ENCODE measurements at places on chromosomes 16 and 17. TPM values are rescaled to one million over a fixed set of nuclear protein-coding genes. Genes with fewer than 3 reads are reported as not detected.

- no peak for DNase-seq
Measured at GRCh38 chr16:19785512-19786130, 67.5 kb downstream of the IQCK start.

DNA sequence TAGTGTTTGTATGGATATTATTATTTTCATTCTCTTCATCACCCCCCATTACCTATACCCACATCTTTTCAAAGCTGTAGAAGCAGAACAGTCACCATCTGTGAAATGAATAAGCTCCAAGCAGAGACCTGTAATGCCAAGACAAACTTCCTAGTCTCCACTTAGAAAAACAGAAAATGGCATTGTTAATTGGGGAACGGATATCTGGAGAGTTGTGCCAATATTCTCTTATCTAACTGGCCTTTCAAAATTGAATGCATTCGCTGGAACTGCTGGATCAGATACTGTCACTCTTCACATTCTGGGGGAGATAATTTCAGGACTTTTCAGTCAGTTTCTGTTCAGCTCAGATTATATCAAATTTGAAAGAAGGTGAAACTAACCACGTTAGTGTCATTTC is 464.4 kb upstream of the GOT2 start:
- DNase-seq = no peak

DNA sequence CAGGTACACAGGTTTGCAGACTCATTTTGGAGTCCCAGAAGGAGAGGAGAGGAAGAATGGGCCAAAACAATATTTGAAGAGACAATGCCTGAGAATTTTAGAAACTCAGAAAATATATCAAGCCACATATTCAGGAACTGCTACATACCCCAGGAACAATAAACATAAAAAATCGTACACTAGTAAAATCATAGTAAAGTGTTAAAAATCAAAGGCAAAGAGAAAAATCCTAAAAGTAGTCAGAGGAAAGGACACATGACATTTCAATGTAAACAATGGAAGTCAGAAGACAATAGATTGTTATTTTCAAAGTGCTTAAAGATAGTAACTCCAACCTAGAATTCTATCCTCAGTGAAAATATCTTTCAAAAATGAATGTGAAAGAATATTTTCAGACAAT is 28.5 kb upstream of the NACA2 start:
- DNase-seq = no peak

GRCh38 chr17:68603656-68604055 is 2.5 kb upstream of the FAM20A start:
- no peak for DNase-seq

DNA sequence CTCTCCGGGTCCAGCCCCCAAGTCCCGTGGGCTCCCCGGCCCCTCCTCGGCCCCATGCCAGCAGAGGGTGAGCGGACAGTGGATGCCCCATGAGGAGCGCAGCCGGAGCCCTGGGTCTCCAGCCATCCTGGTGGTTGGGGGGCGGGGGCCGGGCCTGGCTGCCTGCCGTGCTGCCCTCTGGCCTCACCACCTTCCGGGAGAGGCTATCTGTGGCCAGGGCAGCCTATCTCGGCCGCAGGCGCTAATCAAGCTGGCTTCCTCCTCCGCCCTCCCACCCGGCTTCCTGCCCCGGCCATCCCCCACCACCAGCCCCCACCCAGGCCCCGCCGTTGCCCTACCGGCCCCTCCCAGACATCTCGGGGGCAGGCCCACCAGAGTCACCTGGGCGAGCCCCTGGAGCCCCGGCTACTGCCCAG is 46.8 kb downstream of the ZFPM1 start:
- no peak for DNase-seq

DNA sequence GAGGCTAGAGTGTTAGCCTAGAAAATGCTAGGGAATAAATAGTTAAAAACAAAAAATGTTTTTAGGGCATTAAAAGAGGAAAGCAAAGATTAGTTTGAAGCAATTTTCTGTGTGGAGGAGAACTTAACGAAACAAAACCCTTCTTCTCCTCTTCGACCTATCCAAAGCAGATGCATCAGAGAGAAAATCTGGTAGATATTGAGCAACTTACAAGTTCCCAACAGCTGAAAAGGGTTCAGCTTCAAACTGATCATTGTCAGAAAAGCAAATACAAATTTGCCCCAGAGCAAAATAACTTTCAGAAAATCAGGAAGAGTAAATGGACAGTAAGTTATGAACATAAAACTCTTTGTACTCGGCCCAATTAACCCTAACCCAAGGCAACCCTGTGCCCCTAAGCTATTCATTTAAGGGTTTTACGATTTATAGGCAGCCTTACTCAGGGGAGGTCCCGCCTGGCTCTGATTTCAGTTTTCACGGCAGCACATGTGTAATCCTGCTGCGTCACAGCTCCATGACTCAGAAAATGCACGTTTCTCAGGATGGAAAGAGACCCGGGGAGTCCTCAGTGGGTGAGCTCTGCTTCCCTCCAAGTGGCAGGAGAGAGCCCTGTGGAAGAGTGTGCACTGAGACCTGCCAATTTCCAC is 405.7 kb upstream of the SALL1 start:
- no peak for DNase-seq

DNA sequence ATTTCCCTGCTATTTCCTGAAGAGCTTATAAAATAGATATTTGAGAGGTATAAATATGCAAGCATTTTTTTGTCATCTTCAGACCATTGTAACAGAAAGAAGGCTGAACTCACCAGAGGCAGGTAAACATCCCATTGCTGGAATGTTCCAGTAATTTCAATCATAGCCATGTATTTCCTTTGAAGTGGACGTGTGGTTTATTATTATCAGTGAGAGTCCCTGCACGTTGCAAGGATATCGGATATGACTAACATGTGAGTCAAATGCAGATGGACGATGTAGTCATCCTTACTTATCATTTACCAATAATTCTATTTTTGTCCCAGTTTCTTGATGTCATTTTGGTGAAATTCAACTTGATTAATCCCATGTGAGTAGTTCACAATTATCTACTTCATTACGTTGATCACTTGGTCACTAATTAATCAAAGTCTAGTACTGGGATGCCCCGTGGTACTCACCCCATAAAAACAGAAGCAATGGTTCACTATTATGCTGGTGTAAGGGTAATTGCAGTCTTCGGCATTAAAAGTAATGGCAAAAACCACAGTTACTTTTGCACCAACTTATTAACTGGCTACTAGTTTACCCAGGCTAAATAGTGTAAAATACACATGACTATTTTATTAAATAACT is 89.5 kb downstream of the VAT1L start:
- DNase-seq = no peak

DNA sequence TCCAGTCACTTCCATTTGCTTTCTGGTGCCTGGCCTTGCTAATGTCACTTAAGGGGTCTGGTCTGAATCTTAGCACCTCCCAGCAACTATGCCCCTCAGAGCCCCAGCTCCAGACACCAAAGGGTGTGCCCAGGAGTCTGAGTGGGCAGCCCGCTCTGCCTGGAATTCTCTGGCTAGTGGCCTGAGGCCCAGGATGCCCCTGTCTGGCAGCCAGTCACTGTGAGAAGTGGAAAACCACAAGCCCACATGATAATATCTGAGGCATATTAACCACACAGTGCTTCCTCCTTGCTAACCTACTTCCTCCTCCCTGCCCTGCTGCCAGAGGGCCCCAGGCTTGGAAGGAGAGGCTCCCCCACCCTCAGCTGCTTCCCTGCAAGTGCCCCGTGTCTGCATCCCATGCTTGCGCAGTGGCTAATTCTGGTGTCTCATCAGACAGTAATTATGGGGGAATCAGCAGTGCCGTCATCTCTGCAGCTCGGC is 14.0 kb downstream of the SRCIN1 start:
- DNase-seq = no peak

- DNase-seq = no peak
Measured at GRCh38 chr17:81400996-81401722, 5.9 kb downstream of the BAHCC1 start.

DNA sequence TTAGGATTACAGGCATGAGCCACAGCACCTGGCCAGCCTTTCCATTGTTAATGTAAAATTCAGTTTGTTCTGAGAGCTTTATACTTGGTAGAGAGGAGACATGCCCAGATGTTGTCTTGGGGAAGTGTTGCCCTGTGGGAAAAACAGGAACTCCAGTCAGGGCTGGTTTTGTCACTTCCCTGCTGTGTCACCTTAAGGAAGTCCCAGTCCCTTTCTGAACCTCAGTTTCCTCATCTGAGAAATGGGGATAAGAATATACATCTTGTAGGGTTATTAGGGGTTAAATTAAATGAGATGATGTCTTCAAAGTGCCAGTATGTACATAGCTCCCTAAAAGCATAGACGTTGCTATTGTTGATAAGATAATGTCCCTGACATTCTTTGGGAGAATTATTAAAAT is 25.3 kb downstream of the CLEC16A start:
- no peak for DNase-seq

GRCh38 chr17:57046749-57047148 is 38.3 kb upstream of the AKAP1 start:
- no peak for DNase-seq

DNA sequence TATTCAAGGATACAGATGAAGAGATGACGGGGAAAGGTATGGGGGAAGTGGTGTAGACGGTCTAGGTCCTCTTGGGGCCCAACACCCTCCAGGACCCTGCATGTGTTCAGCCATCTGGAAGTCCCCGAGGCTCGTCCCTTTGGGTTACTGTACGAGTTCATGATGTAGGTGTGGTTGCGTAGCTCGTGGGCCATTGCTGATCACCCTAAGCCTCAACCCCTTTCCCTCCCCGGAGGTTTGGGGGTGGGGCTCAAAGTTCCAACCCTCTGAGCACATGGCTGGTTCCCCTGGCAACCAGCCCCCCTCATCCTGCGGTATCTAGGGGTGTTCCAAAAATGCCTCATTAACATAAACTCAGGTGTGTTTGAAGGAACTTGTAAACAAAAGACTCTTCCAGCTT is 98.8 kb upstream of the METRNL start:
- DNase-seq = no peak

DNA sequence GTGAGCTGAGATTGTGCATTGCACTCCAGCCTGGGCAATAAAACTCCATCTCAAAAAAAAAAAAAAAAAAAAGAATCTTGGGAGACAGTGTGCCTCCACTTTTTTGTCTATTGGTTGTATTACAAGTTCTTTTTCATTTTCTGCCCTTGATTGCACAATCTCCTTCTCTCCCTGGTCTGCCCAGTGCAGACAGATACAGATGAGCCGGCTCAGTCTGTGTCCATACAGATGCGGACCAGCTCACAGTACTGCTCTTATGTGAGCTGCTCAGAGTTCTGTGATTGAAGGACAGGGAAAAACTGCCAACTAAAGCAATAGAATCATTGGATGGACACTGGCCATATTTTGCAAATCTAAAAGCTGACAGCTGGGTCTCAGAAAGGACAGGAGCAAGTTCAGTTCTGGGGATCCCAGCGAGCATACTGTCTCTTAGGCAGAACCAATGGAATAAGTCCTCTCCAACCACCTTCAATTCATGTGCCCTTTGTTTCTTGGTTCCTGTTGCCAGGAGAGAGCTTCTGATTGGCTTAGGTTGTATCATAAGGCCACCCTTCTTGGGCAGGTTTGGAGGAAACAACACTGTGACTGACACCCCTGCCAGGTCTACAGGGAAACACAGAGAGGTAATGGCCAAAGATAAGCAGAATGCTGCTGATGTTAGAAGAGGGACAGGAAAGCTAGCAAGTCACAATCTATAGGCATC is 495.6 kb upstream of the HSBP1 start:
- DNase-seq = no peak

- no peak for DNase-seq
Measured at GRCh38 chr17:15941781-15942180, 3.1 kb upstream of the ADORA2B start.

DNA sequence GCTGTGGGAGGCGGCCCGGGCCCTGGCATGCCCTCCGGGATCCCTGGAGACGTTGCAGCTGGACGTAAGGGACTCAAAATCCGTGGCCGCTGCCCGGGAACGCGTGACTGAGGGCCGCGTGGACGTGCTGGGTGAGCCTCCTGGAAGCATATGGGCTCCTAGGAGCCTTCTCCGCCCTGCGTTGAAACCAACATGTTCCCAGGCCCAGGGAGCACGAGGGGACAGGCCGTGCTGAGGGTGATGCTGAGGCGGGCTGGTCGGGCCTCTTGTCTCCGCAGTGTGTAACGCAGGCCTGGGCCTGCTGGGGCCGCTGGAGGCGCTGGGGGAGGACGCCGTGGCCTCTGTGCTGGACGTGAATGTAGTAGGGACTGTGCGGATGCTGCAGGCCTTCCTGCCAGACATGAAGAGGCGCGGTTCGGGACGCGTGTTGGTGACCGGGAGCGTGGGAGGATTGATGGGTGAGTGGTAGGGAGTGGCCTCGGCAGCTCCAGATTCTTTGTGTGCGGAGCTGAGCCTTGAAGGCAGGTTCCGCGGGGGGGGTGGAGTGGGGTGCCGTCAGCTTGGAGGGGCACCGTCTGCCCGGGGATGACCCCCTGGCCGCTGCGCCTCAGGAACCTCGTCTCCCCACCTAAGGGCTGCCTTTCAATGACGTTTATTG is 567 bp downstream of the HSD17B1 start:
- no peak for DNase-seq

GRCh38 chr17:4969551-4970173 is 2.0 kb upstream of the SPAG7 start:
- no peak for DNase-seq

- no peak for DNase-seq
Measured at GRCh38 chr17:40540448-40540847, 24.8 kb downstream of the CCR7 start.

DNA sequence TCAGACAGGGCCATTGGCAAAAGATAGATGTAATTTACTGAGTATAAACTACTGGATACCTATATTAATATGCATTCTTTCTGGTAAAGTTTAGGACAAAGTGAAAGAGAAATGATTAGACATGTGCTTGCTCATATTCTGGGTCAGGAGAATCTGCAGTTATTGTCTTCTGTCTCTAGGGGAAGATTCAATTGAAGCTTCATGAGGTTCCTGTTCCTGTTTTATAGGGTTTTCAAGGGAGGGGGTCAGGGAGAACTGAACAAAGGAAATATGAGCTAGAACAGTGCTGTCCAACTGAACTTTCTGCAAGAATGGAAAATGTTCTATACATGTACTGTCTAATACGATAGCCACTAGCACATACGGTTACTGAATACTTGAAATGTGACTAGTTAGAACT is 59.3 kb upstream of the CORO6 start:
- DNase-seq = no peak

- no peak for DNase-seq
Measured at GRCh38 chr17:8991514-8992285, 26.2 kb upstream of the PIK3R5 start.

- DNase-seq = no peak
Measured at GRCh38 chr17:3656353-3656752, 12.0 kb downstream of the TAX1BP3 start.

DNA sequence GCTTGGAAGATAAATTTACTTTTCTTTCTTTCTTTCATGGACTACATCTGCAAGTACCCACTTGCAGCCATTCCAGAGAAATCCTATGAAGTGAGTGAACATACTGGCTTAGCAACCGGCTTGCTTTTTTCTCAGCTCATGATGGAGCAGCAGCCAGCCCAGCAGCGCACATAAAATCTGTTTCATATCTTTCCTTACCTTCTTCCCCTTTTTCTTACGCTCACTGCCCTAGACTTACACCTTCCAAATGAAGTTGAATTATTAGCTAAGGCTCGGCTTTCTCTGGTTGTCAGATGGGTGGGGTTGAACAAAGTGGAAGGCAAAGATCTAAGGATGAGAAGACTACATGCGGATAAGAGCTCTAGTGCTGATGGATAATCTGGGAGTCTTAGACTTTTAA is 13.9 kb upstream of the ABCA8 start:
- DNase-seq = no peak

The TPSG1 gene
- total RNA-seq = not detected

The TM4SF5 gene
- total RNA-seq = not detected

The CHRNE gene
- total RNA-seq = 0.10 TPM

The KRT33A gene
- not detected for total RNA-seq
